ENCODE measurements at places on chromosomes 3 and 15. TPM values are rescaled to one million over a fixed set of nuclear protein-coding genes. Genes with fewer than 3 reads are reported as not detected.

The SLC6A11 gene
- 3.5 TPM for total RNA-seq

DNA sequence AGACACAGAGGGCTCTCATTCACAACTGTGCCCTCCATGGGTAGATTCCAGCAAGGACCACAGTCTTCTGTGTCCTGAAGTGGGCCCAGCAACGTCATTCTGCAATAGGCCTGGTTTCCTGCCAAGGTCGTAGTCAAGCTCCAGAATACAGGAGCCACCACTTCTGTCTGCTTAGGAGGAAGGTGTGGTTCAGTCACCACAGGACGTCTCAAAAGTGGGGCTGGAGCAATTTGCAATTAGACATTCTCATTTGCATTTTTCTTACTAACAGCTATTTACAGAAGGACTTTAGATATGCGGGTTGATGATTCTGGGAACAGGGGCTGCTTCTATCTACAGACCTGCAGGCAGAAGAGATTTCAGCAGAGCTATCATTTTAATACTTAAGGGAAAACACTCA is 58.7 kb upstream of the MYRIP start:
- DNase-seq, result no peak

DNA sequence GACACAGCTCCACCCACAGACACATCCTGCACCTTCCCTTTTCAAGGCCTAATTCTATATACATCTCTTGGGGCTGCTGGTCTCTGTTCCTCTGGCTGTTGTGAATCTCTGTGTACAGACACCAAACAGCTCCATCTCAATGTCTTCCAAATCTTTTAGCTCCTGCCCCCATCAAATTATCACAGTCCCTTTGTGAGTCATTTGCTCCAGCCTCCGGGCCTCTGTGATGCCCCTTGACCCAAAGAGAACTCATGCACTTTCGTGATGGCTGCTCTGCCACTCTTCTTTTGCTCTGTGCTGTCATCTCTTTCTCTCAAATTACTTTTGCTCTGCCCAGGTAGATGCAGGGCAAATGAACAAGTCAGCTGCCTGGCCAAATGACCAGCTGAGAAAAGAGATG is 369.0 kb upstream of the CDIN1 start:
- no peak for DNase-seq

- no peak for DNase-seq
Measured at GRCh38 chr15:83658430-83659416, 4.8 kb downstream of the ADAMTSL3 start.

Data from bronchial epithelial cell (primary cell).